Vagina (tissue), 2 donors: ENCODE measurements at places on chromosomes 16 and 17.

GRCh38 chr17:39808409-39808997 is 55.6 kb downstream of the IKZF3 start:
- DNase-seq: no peak

DNA sequence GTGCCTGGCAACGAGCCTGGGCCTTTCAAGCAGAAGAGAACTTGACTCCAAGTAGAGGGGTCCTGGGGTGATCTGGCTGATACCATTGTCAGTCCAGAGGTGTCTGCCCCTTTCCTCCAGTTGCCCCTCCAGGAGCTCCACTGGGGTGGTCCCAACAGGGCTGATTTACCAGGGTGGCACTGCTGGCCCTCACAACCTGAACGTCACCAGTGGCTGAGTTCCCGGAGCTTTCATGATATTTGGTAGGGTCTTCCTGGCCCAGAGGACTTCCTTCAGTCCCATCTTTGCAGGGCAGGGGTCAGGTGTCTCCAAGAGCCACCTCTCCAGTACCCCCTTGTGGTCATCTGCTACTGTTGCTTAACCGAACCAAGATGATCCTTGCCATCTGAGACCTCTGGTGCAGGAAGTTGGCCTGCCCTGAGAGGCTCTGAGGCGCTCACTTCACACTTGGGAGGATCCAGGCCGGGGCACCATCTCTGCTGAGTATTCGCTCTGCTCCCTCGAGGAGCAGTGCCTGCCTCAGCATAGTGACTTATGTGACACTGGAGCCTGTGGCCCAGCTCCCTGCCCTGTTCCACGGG is 3.5 kb downstream of the LIMD2 start:
- DNase-seq: no peak

DNA sequence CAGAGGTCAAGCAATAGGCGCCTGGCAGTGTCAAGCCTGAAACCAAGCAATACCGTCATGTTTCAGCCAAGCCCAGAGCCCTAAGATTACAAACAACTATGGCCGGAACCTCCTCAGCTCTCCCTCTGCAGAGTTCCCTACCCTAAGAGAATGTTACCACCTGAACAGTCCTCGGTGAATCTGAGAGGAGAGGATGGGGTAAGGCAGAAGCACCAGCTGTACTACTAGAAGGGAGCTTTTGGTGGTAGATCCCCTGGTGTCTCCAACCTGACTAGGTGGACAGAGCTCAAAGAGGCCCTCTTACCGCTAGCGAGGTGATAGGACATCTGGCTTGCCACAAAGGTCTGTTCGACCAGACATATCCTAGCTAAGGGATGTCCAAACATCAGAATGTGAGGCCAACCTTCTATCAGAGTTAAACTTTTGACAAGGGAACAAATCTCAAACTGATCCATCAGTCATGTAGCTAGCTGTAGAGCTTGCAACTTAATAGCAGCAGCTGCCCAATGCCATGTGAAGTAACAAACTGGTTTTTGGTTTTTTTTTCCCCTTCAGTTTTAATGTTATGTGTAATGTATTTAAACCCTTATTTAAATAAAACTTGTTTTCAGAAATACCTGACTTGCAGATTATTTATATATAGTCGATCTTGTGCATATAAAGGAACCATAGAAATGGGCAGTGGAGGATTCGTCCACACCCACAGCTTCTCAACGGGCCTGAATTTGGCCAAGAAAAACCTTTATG is 2.5 kb downstream of the EIF1 start:
- no peak for DNase-seq

DNA sequence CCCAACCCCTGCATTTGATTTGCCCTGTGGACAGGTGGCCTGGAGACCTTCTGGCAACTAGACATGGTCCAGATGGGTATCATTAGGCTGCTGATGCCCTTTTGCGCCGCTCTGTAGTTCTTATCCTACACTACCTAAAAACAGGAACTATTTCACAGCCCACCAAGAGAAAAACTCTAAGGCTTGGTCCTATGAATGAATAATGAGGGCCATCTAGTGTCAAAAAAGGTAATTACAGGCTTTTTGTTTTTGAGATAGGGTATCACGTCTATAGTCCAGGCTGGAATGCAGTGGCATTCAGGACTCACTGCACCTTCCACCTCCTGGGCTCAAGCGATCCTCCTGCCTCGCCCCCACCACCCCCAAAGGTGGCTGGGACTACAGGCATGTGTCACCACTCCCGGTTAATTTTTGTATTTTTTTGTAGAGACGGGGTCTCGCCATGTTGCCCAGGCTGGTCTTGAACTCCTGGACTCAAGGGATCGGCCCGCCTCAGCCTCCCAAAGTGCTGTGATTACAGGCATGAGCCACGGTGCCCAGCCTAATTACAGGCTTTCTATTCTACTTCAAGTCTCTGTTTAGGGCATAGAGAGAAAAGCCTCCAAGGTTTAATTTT is 20.9 kb downstream of the COIL start:
- DNase-seq: no peak

- DNase-seq: no peak
Measured at GRCh38 chr16:85096921-85097320, 15.4 kb downstream of the CIBAR2 start.

DNA sequence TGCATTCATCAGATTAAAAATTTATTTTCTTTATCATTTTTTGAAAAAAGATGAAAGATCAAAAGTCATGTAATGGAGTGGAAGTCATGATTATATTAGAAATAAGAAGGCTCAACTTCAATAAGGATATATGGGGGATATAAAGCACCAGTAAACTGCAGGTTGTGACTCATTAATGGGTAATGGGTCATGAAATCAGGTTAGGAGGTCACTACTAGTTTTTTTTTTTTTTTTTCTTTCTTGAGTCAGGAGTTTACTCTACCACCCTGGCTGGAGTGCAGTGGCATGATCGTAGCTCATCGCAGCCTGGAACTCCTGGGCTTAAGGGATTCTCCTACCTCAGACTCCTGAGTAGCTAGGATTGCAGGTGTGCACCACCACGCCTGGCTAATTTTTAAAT is 14.3 kb downstream of the EFCAB13 start:
- no peak for DNase-seq
